ENCODE measurements at places on chromosomes 16 and 17.

- no peak for DNase-seq
Observed at GRCh38 chr17:14923981-14924380, 341.1 kb downstream of the PMP22 start.

DNA sequence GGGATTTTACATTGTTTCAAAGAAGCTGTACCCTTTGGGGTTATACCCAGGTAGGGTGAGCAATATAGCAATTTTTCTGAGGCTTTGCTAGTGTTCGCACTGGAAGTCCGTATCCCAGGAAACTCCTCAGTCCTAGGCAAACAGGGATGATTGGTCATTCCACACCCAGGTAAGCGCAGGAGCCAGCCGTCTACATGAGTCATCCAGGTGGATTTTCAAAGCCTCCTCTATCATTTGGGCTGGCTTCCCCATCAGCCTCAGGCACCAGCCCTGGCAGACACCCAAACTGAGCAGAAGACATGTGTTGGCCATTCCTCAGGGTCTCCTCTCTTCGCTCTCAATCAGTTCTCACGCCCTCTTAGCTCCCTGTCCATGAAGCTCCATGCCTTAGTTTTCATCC, 135.6 kb downstream of the AIPL1 start:
- DNase-seq, result no peak

GRCh38 chr17:79670537-79671084, 59.8 kb upstream of the RBFOX3 start:
- DNase-seq, result no peak

DNA sequence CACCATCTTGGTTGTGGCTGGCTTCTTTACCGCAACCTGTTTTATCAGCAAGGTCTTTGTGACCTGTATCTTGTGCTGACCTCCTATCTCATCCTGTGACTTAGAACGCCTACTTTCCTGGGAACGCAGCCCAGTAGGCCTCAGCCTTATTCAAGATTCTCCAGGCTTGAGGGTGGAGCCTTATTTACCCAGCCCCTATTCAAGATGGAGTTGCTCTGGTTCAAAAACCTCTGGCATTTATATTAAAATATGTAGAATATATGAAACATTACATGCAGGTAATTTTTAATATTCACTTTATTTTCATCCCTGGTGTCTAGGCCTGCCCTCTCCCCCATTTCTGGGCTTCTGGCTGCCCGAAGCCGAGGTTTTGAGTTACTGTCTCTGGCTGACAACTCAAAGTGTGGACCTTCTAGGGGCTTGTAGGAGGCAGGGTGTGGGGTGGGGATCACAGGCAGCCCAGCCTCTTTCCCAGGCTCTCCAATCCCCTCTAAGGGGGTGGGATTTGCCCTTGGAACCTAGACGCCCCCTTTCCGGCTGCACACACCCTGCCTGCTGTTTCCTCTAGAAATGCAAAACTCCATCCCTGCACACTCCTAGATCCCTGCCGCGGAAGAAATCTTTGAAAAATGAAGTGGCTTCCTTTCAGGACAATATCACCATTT, 152.0 kb downstream of the KCNJ12 start:
- DNase-seq, result no peak

GRCh38 chr16:4133897-4134372, 17.7 kb upstream of the ADCY9 start:
- no peak for DNase-seq

GRCh38 chr17:75430159-75430974, 24.9 kb upstream of the GRB2 start:
- no peak for DNase-seq

GRCh38 chr16:50526249-50526648, 21.9 kb upstream of the NKD1 start:
- no peak for DNase-seq

- DNase-seq, result peak; percentile 58
Observed at GRCh38 chr16:49638673-49639610, 217.0 kb downstream of the ZNF423 start.

DNA sequence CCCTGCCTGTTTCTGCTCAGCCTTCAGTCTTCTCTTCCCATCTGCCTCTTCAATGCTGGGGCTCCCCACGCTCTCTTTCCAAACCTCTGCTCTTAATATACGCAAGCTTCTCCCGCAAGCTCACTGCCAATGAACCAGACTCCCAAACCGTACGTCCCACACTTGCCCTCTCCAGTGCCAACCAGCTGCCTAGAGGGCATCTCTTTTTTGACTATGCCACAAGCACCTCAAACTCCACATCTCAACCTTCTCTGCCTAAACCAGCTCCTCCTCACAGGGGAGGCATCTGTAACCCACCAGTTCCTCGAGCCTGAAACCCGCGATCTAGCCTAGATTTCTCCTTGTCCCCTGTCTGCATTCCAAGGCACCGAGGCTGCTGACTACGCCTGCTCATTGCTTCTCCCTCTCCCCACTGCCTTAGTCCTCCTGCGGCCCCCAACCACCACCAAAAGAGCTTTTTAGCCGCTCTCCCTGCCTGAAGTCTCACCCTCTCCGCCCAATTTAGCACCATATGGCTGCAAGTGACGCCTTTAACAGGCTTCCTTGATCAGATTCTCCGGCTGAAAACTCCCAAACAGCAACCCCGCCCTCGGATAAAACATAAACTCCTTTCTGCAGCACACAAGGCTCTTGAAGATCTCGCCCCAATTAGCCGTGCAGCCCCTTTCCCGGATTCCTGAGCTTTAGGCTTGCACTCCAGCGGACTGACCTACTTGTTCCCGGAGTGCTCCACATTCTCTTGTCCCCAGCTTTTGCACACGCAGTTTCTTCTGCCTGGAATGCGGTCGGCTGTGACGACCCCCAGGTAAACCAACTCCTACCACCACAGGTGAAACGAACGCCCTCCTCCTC, 1.5 kb downstream of the GGA2 start:
- DNase-seq, result peak; percentile 38

GRCh38 chr17:9240659-9241370, 219.5 kb downstream of the NTN1 start:
- DNase-seq, result no peak

DNA sequence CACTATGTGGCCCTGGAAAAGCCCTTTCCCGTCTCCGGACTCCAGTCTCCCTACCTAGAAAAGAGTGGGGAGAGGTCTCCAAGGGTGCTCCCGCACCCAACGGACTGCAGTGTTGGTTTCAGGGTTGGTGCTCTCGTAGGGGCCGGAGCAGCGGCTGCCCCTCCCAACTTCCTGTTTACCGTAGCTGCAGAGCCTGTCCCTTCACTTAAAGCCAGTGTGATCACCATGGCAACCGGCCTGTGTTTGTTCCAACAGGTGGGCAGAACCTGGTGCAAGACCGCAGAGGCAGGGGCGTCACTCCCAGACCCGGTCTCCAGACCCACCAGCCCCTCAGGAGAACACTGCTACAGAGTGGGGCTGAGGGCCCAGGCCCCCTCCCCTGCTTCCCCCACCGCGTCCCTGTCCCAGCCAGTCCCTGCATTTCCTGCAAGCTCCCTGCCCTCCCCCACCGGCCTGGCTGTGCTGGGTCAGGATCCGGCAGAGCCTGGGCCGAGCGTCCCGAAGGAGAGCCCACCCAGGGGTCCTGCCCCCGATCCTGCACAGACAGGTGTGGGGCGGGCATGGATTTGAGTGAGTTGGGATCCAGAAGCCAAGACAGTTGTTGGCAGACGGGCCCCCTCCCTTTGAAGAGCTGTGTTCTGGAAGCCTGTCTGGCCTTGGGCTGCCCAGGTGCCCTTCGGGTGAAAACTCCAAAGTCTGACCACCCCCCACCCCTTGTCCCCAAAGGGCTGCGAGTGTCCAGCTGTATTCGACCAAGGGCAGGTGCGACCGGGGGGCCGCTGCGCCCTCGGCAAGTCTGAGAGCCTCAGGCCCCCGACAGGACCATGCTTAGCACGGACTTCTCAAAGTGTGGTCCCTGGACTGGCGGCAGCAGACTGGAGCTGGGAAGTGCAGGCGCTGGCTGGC, 1.5 kb upstream of the BAIAP3 start:
- peak; percentile 61 for DNase-seq

DNA sequence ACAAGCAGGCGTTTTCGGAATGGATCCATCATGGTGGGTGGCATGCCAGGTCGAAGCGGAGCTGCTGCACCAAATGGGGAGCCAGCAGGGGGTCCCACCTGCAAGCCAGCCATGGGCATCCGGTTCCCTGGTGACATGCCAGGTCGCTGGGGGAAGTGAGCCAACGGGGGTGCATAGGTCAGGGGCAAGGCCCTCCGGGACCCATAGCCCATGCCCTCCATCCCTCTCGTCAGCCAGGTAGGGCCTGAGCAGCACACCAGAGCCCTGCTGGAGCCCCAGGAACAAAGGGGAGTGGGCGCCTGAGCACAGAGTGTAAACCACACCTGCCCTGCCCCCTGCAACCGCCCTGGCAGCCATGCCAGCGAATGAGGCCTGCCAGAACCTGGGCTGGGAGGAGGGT, 5.0 kb downstream of the SMARCD2 start:
- no peak for DNase-seq
